ENCODE measurements at places on chromosomes 6 and 20.

DNA sequence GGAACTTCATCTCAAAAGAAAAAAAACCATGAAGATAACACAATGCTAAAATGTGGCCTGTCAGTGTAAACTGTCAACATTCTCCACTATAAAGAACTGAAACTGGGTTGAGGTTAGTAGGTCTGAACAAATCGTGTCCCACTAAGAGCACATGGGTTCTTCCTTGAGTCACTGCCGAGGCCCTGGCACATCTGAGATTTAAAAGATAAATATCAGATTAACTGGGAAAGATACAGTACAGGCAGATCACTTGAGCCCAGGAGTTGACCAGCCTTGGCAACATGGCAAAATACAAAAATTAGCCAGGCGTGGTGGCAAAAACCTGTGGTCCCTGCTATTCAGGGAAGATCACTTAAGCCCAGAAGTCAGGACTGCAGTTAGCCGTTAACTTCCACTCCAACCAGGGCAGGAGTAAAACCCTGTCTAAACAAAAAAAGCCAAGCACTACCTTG lies 5.6 kb downstream of the EEF1A1 start:
- peak; percentile 34 for DNase-seq

DNA sequence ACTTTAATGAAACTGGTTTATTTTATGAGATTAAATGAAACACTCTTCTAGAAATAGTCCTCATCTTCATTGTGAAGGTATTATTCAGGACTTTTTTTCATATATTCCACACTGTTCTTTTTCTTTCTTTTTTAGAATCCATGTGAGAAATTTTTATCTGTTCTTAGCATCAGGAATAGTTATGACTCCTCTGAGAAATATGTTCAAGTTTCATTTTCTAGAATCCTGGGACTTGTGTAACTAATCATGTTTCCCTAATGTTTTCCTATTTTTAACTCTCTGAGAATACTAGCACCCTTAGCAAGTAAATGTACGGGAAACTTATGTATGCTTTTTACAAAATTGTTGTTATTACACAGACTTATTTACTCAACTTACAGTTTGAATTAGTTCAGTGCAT lies 407.8 kb downstream of the CBLN4 start:
- no peak for DNase-seq

DNA sequence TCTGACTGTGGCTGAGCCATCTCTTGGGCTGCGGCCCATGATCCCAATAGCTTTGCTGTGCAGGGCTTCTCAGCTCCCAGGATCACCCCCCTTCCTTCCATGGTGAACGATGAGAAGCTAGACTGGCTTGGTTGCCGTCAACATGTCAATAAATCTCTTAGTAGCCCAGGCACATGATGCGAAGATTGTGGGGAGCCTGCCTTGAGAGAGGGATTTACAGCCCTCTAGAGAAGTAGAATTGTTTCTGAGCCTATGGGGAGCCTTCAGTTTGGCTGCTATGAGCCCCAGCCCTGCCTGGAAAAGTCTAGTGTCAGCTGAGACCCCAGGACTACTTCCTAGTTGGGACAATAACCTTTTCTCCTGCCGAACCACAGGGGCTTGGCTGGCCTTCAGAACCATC lies 3.3 kb upstream of the PIGT start:
- no peak for DNase-seq

GRCh38 chr6:149332602-149333265 lies 15.2 kb downstream of the TAB2 start:
- no peak for DNase-seq

DNA sequence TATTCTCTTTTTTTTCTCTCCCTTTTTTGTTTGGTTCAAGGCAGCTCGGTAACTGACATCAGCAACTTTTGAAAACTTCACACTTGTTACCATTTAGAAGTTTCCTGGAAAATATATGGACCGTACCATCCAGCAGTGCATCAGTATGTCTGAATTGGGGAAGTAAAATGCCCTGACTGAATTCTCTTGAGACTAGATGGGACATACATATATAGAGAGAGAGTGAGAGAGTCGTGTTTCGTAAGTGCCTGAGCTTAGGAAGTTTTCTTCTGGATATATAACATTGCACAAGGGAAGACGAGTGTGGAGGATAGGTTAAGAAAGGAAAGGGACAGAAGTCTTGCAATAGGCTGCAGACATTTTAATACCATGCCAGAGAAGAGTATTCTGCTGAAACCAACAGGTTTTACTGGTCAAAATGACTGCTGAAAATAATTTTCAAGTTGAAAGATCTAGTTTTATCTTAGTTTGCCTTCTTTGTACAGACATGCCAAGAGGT lies 10.6 kb downstream of the HEY2 start:
- DNase-seq, result no peak

GRCh38 chr6:129314575-129314974 lies 395.4 kb downstream of the ARHGAP18 start:
- DNase-seq, result no peak

GRCh38 chr6:18343741-18344140 lies 43.4 kb upstream of the RNF144B start:
- DNase-seq, result peak; percentile 44

GRCh38 chr20:37384683-37385174 lies 38.8 kb downstream of the SRC start:
- DNase-seq, result peak; percentile 71

DNA sequence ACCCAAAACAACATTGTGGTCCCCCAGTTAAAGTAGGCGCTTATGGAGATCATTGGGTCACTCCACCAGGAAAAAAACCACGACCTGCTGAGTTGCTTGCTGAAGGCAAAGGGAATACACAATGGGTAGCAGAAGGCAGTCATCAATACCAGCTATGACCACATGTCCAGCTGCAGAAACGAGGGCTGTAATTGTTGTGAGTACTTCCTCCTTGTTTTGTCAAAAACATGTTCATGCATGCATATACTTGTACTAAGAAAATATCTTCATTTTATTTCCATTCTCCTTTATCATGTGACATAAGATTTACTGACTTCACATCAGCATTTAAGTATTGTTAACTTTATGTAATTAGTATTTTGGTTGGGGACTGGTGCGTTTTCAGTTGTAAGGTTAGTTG lies 16.9 kb downstream of the SERINC1 start:
- no peak for DNase-seq

GRCh38 chr20:59749301-59749700 lies 145.0 kb downstream of the PHACTR3 start:
- DNase-seq, result no peak

GRCh38 chr6:134123666-134124208 lies 71.3 kb upstream of the SLC2A12 start:
- DNase-seq, result peak; percentile 21

Data from stimulated activated CD4-positive, alpha-beta T cell treated with anti-CD3 and anti-CD28 coated beads, Interleukin-1b, Interleukin-23, amount 100 ng/mL, for 48 hours (primary cell).